ENCODE measurements at places on chromosomes 12 and 14.

- DNase-seq: no peak
Observed at GRCh38 chr14:38039496-38039895, 168.2 kb upstream of the SSTR1 start.

DNA sequence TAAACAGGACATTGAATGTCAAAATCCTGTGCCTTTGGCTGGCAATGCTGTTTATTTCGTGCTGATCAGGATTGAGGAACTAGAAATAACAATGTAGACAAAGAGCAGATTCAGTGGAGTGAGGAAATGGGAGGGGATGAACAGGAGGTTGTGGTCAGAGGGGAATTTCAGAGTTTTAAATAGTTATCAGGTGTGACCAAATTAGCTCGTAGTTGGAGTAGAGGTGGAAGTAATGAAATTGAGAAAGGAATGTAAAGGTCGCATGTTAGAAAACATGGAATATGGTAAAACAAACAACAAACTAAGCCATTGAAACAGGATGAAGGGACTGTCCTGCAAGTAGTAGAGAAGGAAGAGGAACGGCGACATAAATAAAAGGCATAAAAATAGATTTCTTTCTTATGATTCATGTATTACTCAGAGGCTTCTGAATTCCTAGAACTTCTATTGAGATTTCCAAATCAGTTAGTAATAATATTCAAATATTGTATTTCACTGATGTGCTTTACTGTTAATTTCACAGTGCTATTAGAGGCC is 9.5 kb upstream of the SAV1 start:
- DNase-seq: peak; percentile 66

- DNase-seq: no peak
Observed at GRCh38 chr14:91548108-91548507, 38.0 kb upstream of the PPP4R3A start.

- no peak for DNase-seq
Observed at GRCh38 chr12:52650520-52651081, 1.4 kb downstream of the KRT2 start.

- DNase-seq: peak; percentile 89
Observed at GRCh38 chr12:27048822-27049752, 26.7 kb downstream of the MED21 start.

DNA sequence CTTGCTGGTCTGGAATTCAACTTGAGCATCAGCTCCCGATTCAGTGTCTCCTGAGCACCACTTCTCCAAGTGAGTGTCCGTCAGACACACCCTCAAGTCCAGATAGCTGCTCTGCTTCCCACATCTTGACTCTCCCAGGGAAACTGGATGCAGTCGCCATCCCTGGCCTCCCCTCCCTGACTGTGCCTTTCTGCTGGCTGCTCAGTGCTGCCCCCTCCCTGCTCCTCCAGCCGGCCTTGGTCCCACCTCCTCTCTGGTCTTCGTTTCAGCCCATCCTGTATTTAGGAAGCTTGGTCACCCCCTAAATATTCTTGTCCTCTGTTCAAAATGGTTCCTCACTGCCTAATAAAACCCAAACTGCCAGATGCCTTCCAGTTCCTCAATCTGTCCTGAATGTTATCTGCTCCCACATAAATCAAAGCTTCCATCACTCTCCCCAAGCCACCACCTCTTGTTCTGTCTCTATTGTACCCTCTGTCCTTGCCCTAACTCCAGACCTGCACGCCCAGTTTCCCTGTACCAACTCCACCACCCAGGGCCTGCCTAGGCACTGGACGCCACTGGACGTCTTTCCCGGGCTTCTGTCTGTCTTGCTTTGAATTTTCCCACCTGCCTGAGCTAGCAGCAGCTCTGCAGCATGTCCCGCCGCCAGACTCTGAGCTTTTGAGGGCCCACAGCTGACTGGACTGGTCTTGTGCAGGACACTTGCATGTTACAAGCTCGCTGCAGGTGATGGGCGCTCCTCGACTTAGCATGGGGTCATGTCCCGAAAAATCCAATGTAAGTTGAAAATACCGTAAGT is 33.8 kb downstream of the CCDC92 start:
- peak; percentile 25 for DNase-seq

DNA sequence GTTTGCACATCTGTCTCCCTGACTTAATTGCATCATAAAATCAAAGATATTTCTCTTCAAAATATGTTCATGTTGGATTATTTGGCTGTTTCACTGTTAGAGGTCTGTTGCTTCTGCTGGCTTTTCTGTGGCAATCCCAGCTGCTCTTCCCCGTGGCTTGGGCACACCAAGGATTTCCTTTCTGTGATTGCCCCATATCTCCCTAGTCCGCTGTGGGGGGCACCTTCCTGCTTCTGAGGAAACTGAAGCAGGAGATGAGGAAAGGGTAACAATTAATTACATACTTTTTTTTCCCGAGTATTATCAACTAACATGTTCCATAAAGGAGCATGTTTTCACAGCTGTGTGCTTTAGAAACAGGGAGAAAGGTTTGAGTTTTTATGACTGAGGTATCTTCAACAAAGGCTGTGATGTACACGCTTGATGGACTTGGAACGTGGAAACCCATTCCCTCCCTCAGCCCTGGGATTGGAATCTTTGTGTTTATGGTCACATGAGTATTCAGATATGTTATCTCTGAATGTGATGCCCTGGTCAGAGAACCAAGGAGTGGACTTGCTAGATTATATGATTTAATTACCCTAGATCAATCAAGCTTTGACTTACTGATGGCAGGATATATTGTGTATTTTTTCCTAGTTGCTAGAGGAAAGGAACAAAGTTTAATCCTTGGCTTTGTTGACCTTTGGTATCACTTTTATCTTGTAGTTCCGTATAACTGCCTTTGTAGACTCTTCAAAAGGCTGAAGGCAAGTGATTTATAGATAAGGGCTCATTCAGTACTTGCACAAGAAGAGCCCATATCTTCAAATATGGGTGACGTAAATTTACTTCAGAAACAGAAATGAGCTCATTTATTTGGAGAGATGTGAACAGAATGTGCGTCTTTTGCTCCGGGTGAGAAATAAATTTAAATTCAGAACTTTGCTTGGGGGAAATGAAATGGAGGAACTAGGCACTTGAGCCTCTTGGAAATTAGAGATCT is 46.7 kb downstream of the BORCS5 start:
- DNase-seq: no peak

DNA sequence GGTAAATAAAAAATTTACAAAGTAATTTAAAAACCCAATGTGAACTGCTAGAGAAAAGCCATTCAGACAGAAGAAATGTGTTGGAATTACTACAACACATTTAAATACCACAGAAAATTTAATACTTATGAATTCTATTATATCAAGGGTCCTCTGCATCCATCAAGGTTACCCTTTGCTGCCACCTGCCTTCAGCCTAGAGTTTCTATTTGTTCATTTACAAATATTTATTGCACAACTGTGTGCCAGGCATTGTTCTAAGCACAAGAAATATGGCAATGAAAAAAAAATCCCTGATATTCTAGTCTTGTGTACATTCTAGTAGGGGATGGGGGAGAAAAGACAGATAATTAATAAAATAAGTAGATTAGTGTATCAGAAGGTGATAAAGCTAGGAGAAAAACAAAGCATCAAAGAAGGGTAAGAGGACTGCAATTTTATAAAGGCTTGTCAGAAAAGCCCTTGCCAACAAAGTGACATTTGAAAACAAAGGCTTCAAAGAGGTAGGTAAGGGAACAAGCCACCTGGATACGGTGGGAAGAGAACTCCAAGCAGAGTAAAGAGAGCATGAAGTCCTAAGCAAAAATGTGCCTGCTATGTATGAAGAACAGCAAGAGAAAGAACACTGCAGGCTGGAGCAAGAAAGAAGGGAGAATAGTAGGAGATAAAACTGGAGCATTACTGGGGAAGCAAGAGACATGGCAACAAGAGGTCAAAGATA is 59.1 kb upstream of the SLC6A13 start:
- DNase-seq: peak; percentile 2

GRCh38 chr12:59650588-59651228 is 54.9 kb downstream of the SLC16A7 start:
- DNase-seq: no peak

DNA sequence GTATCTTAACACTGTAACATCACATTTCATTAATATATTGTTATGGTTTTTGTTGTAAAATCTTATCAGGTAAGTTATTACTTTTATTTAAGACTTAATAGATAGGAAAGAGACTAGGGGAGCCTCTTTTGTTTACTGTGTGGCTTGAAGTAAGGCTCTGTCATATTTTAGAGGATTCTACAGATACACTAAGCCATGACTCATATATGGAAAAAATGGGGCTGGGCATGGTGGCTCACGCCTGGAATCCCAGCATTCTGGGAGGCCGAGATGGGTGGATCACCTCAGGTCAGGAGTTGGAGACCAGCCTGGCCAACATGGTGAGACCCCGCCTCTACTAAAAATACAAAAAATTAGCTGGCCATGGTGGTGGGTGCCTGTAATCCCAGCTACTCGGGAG is 23.6 kb upstream of the NPFF start:
- DNase-seq: peak; percentile 39

- no peak for DNase-seq
Observed at GRCh38 chr14:32350020-32350419, 20.9 kb downstream of the AKAP6 start.

DNA sequence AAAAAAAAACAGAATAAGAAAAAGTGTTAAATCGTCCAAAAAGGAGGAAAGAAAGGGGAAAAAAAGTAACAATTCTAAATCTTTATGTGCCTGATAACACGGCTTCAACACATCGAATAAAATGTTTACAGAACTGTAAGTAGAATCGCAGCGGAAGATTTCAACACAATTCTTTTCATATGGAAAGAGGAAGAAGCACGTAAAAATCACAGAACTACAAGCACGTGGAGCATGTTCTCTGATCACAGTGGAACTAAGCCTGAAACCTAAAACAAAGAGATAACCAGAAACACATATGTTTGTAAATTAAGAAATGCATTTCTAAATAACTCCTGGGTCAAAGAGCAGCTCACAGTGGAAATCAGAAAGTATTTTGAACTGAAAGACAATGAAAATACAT is 8.7 kb downstream of the CLEC7A start:
- no peak for DNase-seq

DNA sequence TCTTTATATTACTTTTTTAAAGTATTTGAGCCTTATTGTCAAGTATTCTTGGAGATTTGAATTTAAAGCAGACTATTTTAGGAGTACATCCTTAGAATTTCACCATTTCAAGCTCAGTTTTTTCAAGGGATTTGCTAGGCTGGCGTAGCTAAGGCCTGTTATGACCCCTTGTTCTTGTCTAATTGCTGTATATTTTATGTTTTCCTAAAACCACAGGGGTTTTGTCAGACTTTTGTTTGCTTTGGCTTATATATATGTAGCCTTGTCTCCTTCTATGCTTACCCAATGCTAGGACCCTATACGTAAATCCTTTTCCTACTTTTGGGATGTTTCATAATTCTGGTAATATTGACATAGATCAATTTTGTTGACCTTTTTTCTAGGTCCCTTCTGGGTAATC is 147.0 kb upstream of the SYT10 start:
- DNase-seq: no peak

DNA sequence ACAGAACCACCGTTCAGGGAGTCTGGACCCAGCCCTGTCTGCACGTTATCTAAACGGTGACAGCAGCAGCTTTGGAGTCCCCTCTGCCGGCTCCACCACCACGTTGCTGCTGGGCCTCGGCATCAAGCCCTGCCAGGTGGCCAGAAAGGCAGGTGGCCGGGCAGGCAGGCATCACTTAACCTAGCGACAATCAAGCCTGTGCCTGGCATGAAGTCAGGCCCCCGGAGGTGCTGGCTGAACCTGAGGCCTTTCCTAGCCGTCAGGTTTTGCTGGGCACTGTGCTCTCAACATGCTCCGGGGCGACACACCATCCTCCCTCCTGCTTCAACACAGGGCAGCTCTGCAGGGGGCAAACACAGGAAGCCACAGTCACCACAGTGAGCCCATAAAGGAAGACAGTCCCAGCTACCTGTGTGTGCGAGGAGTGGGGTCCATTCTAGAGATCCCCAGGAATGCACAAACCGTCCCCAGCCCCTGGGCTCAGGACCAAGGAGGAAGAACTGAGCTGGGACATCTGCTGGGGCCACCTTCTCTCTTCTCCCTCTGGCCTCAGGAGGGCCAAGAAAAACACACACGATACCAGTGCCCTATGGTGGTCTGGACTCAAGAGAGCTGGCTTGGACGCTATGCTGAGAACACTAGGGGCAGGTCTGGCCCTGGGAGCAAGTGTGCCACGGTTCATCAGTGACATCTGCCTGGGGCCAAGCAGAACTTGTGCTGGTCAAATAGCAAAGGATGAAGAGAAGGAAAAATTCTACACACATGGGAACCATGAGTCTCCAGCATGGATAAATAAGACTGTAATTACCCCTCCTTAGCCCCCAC is 44.7 kb downstream of the CCDC88C start:
- DNase-seq: no peak

- peak; percentile 94 for DNase-seq
Observed at GRCh38 chr12:116406529-116406928, 129.0 kb upstream of the MED13L start.

DNA sequence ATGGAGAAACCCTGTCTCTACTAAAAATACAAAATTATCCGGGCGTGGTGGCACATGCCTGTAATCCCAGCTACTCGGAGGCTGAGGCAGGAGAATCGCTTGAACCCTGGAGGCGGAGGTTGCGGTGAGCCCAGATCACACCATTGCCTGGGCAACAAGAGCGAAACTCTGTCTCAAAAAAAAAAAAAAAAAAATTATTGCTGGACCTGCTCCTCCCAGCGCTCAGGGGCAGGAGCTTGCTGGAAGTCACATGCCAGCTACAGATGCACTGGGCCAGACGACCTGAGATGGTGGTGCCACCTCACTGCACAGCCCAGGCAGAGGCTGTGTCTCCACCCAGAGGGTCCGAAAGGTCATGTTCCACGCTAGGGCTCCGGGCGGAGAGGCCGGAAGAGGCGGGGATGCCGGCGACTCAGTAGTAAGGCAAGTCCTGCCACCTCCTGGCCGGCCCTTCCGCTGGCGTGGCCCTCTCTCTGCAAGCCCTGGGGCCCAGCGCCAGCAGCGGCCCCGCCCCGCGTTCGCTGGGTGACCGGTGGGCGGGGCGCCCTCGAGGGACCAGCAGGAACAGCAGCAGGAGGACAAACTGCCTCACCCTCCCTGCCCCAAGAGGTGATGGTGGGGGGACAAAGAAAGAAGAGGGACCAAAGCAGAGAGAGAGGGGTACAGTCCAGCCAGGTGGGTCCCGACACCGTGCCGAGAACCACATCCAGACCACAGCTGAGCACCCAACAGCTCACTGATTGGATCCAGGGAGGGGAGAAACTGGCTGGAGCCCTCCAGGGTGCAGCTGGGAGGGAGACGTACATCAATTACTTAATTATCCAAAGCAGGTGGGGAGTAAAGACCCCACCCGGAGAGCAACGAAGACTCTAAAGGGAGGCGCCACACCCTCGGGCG is 3.6 kb upstream of the RHOF start:
- peak; percentile 41 for DNase-seq

GRCh38 chr12:62263966-62264365 is 3.8 kb downstream of the USP15 start:
- no peak for DNase-seq

DNA sequence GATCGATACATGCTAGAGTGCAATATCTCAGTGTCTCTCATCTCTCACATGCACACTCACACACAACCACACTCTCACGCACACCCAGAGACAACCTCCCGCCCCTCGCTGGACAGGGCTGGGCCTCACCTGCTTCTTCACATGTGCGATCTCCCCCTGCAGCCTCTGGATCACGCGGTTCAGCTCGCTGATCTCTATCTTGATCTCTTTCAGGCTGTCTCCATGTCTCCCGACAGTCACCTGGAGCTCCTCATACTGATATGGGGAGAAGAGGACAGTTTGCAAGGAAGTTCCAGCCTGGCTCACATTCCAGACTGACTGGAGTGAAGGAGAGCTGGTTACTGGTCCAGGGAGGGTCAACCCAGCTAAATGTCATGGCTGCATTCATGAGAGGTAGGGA is 4.4 kb downstream of the KRT2 start:
- DNase-seq: no peak

GRCh38 chr14:77849711-77850110 is 49.8 kb downstream of the ADCK1 start:
- DNase-seq: peak; percentile 55
